NCI-H2171 (cell line): ENCODE measurements at places on chromosomes 7 and 10.

DNA sequence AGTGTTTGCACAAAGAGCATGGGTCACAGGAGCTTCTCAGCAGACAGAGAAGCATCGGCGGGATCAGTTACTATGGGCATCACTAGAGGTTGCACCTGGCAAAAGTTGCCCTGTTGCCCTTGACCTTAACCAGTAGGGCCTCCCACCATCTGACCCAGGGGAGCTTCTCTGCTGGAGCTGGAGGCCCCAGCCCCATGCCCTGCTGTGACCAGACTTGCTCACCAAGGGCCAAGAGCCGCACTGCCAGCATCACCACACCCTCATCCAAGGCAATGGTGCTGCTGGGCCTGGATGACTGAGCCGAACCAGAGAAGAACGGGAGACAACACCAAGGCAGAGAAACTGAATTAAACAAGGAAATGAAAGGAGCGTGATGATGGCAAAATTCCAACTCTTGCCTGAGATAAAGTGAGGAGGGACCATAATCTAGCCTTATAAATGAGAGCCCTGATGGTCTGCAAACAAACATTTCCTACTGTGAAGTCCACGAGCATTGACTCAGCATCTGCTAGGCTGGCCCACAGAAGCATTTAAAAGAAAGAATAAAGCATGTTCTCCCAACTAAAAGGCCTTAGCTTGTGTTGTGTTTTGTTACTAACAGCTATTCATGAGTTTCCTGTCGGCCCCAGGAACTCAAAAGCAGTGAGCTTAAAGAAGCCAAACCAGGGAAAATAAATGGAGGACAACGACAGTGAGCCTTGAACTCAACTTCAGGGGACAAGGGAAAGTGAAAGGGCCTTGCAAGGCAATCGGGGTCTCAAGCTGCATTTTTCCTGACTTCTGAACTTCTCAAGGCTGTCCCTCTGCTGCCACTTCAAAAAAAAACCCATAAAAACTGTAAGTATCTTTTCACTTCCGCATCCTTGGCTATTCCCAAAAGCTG is 60.4 kb downstream of the AFAP1L2 start:
- no peak for DNase-seq

DNA sequence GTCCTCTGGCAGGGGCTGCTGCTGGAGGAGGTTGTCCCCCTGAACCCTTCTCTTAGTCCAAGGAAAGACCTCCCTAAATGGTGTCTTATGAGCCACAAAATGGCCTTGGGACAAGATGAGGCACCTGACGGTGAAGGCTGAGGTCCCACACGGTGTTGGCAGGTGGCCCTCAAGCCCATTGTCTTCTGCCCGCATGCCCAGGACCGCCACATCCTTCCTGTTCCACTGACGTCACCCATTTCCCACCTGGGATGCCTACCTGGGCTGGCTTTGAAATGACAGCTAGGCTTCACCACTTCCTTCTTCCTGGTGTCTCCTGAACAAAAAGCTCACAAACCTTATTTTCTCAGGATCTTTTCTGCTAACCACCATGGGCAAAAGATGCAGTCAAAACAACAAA is 2.1 kb upstream of the DMBT1 start:
- DNase-seq, result no peak

- no peak for DNase-seq
These were observed 4.4 kb upstream of the GLI3 start for GRCh38 chr7:42241424-42241823.

DNA sequence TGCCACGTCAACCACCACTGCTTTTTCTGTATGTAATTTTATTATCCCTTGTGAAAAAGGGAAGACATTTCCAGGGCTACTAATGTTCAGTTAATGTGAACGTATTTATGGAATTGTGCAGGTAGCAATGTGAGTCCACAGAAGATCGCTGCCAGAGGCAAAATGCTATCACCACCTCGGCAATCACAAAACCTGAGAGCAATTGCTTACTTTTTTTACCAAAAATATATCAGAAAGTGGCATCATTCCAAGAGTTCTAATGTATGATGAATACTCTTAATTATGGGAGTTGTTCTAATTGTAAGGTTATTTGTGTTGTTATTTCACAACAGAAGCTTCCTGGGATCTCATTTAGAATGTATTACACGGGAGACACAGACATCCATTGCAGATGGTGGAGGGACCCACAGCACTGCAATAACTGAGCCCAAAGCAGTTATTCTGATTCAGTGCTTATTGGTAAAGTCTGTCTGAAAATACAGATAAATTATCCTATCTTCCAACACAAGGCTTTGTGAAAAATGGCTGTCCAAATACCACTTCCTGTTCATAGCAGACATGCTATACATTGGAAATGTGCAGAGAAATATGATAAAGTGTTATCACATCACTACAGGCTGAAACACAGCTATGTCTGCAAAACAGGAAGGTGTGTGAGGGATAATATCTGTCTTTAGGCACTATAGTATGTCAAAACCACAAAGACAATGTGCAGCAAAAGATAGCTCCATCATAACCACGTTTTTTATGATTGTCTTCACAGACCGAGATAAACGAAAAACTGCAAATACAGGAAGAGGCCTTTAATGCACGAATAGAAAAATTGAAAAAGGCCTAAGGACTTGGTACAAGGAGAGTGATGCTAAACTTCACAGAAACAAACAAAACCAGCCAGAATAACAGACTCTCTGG is 102.7 kb downstream of the CABCOCO1 start:
- DNase-seq, result no peak

GRCh38 chr10:70265032-70265689 is 18.6 kb downstream of the NPFFR1 start:
- DNase-seq, result no peak

DNA sequence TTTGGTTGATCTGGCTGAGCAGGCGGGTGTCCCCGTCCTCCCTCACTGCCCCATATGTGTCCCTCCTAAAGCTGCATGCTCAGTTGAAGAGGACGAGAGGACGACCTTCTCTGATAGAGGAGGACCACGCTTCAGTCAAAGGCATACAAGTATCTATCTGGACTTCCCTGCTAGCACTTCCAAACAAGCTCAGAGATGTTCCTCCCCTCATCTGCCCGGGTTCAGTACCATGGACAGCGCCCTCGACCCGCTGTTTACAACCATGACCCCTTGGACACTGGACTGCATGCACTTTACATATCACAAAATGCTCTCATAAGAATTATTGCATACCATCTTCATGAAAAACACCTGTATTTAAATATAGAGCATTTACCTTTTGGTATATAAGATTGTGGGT is 26.9 kb upstream of the TRIM56 start:
- no peak for DNase-seq

GRCh38 chr10:97596101-97597082 is 6.9 kb downstream of the C10orf62 start:
- no peak for DNase-seq
